ENCODE measurements at places on chromosomes 13 and 19.

- DNase-seq = no peak
Measured at GRCh38 chr19:46919324-46919723, 58.5 kb downstream of the ARHGAP35 start.

DNA sequence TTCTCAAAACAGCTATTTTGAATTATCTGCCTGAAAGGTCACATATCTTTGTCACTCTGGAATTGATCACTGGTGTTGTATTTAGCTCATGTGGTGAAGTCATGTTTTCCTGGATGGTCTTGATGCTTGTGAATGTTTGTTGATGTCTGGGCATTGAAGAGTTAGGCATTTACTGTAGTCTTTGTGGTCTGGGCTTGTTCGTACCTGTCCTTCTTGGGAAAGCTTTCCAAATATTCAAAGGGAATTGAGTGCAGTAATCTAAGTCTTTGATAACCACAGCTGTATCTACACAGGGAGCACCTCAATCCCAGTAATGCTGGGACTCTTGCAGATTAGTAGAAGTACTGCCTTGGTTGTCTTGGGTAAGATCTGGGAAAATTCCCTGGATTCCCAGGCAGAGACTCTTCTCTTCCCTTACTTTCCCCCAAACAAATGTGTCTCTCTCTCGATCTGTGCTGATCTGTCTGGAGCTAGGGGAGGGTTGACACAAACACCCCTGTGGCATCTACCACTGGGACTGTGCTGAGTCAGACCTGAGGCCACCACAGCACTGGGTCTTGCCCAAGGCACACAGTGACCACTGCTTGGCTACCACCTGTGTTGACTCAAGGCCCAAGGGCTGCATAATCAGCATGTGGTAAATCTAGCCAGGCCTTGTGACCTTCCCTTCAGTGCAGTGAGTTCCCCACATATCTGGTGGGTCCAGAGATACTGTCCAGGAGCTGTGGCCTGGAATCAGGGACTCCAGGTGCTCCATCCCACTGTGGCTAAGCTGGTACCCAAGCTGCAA lies 5.5 kb upstream of the CYP4F3 start:
- no peak for DNase-seq

- no peak for DNase-seq
Measured at GRCh38 chr13:42603571-42603970, 29.6 kb downstream of the TNFSF11 start.

DNA sequence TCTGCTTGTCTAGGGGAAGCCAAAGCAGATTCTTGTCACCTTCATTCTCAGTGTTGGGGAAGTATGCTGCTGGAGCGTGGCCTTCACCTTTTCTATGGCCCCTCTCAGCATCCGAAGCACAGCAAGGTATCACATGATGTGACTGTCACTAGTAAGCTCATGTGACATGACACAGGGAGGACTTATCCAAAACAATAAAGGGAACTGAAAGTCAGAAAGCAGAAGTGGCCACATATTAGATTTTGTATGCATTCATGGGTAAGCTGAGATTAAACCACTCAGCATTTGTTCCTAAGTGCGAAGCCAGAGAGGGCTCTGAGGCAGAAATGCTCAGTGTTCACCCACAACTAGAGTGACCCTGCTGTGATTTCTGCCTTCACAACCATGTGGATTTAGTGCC lies 72.8 kb upstream of the PCDH8 start:
- no peak for DNase-seq
